Amygdala (tissue), 56 donors: ENCODE measurements at places on chromosomes 6 and 20.

DNA sequence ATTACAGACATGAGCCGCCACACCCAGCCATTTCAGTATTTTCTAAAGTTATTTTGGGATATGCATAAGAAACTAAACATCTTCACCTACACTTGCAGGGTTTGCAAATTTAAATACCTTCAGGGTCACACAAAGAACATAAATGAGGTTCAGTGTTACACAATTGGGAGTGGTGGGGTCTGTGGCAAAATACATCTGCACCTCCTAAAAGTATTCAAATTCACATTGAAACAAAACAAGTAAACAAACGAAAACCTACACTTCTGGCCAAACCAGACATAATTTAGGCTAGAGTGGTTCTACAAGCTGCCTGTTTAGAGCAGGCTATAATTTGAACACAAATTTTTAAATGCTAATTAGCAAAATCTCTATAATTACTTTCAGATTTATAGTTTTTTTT is 34.6 kb downstream of the MAPK14 start:
- DNase-seq = no peak

DNA sequence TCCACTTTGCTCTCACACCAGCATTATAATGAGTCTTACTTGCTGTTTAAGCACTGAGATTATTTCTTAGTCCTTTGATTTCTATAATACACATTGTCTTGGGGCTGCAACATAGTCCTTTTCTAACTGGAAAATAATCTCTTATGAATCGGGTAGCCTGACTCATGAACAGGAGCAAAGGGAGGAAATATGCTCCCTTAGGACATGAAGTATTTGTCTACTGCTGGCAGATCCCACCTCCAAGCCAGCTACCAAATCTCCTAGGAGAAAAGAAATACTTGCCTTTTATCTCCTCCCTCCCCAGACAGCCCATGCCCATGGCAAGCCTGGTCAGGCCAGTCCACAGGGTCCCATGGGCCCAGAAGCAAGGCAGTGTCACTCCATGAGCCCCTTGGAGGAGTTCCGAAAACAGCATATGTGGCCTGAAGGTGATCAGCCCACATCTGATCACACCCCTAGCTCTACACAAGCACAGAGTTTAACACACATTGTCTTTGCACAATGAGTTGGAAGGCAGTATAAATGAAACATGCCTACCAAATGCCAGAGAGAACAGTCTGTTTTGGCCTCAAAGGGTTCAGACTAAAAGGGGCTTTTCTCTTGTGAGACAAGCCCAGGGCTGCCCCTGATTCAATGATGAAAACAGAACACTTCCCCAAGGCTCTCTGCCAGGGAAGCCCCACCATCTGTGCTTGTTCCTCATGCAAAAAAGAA is 37.1 kb upstream of the SLC4A11 start:
- DNase-seq = no peak

GRCh38 chr6:122666418-122666817 is 56.2 kb downstream of the PKIB start:
- no peak for DNase-seq

DNA sequence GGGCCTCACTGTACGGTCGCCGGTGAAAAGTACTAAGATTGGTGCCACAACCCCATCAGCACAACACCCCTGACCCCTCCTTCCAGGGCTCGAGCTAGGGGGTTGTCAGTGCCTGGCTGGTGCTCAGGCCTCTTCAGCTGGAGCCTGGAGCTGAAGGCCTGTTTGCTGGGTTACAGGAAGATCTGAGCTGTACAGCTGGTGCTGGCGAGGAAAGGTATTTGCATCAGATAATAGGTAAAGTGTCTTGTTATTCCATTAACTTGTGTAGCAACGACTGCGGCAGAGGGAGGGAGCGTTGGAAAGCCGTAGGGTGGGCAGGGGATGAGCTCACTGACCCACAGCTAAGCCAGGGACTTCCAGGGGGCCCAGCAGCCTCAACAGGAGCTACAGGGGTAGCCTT is 15.8 kb upstream of the SIRPA start:
- no peak for DNase-seq
